Left renal cortex interstitium (tissue), 4 donors: ENCODE measurements at places on chromosomes 5 and 9. TPM values are rescaled to one million over a fixed set of nuclear protein-coding genes. Genes with fewer than 3 reads are reported as not detected.

MZB1 gene
- polyA plus RNA-seq: 0.48 TPM

AGXT2 gene
- 74.1 TPM for polyA plus RNA-seq

PPP2R2B gene
- polyA plus RNA-seq: 13.8 TPM

AQP7 gene
- 35.7 TPM for polyA plus RNA-seq

PCDHB3 gene
- 3.0 TPM for polyA plus RNA-seq

TLR4 gene
- 7.7 TPM for polyA plus RNA-seq

PCDHGA6 gene
- 7.4 TPM for polyA plus RNA-seq

TMEM215 gene
- 0.54 TPM for polyA plus RNA-seq

RMND5B gene
- 34.2 TPM for polyA plus RNA-seq

TXNDC8 gene
- polyA plus RNA-seq: not detected

SPATA31C1 gene
- polyA plus RNA-seq: 0.68 TPM

FAT2 gene
- 7.2 TPM for polyA plus RNA-seq

OLFML2A gene
- 20.6 TPM for polyA plus RNA-seq

ZNF618 gene
- polyA plus RNA-seq: 38.6 TPM

LSM11 gene
- polyA plus RNA-seq: 8.6 TPM

LOX gene
- polyA plus RNA-seq: 38.0 TPM

GFI1B gene
- polyA plus RNA-seq: 1.0 TPM

PCDHA11 gene
- 0.21 TPM for polyA plus RNA-seq

CKMT2 gene
- 6.5 TPM for polyA plus RNA-seq

DMRT3 gene
- 1.8 TPM for polyA plus RNA-seq

PPIC gene
- 39.9 TPM for polyA plus RNA-seq

KIAA0825 gene
- polyA plus RNA-seq: 4.3 TPM

PIP5KL1 gene
- 2.8 TPM for polyA plus RNA-seq

SLC36A1 gene
- 10.9 TPM for polyA plus RNA-seq
